ENCODE measurements at places on chromosomes 12 and 14.

GRCh38 chr12:124179936-124180607, 114.8 kb upstream of the RFLNA start:
- DNase-seq: no peak

DNA sequence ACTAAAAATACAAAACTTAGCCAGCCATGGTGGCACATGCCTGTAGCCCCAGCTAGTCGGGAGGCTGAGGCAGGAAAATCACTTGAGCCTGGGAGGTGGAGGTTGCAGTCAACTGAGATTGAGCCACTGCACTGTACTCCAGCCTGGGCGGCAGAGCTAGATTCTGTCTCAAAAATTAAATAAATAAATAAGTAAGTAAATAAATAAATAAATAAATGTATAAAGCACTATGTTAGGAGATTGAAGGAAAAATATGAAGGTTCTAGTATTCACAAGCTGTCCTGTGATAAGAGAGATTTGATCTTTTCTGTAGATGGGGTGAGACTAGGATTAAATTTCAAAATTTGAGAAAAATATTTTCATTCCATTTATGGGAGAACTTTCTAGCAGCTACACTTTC, 5.7 kb downstream of the DNAJC22 start:
- DNase-seq: no peak

DNA sequence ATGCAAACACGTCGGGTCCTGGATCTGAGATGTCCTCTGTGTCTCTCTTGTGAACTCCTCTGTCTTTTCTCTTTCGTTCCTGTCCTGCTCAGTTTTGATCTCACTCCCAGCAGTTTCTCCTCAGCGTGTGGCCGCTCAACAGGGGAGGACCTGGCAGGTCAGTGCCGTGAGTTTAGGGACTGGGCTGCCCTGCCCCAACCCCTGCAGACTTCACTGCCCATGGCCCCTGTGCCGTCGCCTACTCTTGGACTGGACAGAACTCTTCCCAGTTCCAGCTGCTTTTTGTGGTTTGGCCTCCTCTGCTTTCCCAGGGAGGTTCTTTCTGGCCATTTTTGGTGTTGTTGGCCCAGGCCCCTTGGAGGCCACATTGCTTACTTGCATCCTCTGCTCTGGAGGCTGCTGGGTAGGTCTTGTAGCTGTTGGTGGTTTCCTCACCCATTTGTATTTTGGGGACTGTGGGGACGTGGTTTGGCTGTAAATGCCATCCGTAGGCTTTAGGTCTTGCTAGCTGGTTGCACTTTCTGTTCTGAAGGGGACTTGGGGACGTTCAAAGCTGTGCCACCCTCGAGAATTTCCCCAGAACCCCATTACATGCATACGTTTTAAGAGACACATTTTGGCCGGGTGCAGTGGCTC, 20.0 kb upstream of the DNAH10 start:
- DNase-seq: no peak

GRCh38 chr12:18595412-18595811, 142.4 kb downstream of the PLCZ1 start:
- no peak for DNase-seq

- DNase-seq: no peak
These were observed 33.4 kb upstream of the RNASE3 start for GRCh38 chr14:20857630-20858261.

DNA sequence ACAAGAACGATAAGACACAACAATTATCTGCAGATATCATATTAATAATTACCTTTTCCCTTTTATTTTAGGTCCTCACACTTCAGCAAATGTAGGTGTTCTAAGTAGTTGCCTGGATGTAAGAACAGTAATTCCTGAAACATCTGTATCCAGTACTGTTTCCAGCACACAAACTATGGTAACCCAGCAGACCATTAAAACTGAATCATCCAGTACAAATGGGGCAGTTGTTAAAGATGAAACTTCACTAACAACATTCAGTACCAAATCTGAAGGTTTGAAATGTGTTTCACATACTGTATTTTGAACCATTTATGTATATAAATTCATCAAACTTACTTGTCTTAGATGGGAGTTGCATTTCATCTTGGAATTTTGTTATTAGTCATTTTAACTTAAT, 31.0 kb downstream of the HCFC2 start:
- DNase-seq: no peak

DNA sequence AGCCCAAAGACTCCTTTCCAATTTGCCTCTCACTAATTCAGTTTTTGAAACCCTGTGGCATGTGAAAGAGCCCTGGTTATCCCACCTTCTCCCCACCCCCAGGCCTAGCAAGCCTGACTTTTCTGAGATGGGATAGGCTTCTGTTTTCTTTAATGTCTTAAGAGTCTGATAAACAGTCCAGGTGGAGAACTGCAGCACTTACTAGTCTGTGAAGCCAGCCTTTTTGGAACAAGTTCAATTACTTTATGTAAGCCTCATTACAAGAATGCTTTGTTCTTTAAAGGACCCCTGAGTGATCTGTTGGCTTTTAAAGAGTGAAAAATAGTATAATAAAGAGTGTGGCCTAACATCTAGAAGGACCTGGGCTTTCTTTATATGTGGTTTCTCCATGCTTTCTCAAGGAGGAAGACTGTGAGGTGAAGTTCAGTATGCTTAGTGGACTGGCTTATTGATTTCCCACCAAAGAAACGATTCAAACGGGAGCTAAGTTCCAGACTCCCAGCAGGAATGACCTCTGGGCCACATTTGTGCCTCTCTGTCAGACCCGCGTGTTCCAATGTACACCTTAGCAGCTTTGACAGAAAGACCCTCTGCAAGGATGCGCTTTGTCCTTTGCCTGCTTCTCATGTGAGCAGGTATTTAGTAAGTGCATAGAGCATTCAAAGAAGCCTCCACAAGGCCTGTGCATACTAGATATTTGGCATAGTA, 129.5 kb downstream of the DAAM1 start:
- DNase-seq: no peak

GRCh38 chr12:34334538-34334937, 312.2 kb downstream of the ALG10 start:
- no peak for DNase-seq

DNA sequence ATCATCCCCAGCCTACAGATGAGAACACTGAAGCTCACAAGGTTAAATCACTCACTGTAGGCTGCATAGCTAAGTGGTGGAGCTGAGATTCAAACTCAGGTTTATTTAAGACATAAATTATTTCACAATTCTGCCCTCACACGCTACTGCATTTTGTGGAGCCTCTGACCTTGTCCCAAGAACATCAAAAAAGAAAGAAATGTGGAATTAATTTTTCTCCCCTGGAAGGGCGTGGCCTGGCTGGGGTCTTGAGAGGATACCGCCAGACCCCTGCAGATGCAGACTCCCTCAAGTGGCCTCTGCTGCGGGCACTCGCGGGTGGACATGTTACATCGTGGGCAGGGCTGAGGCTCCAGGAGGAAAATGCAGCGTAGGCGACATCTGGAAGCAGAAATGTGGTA, 40.6 kb downstream of the LTBP2 start:
- no peak for DNase-seq

DNA sequence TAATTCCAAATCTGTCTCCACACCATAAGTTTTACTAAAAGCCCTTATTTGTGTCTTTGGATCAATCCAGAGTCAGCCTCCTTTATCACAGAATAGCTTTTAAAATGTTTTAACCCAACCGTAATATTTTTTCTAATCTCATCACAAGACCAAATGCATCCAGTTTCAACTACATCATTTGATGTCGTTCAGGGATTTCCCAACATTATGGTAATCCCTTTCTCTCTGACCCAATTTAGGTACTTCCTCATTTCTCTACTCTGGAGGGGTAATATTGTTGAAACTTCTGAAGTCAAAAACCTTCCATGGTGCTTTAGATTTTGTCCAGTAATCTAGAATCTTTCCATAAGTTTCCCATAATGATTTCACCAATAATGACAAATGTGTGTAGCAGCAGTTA, 596.8 kb downstream of the SOX5 start:
- no peak for DNase-seq

GRCh38 chr12:27431185-27431584, 15.4 kb upstream of the SMCO2 start:
- DNase-seq: no peak

GRCh38 chr14:60632777-60633176, 16.5 kb downstream of the SIX1 start:
- DNase-seq: no peak

DNA sequence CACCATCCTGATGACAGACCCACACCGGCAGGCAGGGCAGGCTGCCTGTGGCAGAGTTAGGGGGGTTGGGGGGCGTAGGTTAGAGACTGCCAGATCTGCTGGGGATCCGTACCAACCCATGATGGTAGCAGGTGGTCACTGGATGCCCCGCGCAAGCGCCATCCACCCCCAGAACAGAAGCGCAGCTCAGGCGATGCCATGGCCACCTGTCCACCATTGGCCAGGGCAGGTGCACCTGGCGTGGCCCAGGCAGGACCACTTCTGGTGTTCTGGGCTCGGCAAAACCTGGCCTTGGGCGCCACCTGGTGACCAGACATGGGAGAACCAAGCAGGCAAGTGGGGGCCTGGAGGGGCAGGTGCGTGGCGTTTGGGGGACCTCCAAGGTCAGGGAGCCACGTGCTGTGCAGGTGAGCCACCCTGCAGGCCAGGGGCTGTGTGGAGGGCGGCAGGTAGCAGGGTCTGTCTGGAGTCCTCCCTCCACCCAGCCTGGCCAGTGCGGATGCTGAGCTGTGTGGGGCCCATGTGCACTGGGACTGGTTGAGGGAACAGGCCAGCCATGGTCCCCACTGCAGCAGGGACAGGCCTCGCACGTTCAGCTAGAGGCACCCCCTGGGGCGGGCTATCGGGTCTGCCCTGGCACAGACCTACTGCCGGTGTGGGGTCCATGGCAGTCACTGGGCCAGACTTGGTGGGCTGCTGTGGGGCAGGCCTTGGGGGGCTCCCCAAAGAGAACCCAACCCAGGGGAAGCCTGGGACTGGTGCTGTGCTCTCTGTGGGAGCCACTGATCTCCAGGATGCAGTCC, 15.6 kb downstream of the BAG5 start:
- DNase-seq: no peak

DNA sequence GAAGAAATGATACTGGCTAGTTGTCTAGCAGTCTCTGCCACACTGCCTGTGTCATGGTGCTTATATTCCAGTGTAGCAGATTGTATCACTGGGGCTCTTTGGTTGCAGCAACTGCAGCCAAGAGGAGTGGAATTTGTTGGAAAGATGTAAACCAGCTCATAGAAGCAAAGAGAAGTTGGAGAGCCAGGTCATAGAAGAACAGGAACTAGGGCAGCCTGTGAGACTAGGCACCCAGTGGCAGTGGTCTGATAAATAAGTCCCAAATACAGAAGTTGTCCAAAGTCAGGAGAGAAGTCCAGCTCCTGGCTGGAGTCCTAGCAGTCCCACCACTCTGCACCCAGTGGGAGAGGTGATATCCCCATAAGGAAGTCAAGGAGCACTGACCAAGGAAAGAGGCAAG, 172.5 kb upstream of the ARID2 start:
- no peak for DNase-seq

- DNase-seq: no peak
These were observed 19.0 kb upstream of the RNASE12 start for GRCh38 chr14:20610002-20610765.

DNA sequence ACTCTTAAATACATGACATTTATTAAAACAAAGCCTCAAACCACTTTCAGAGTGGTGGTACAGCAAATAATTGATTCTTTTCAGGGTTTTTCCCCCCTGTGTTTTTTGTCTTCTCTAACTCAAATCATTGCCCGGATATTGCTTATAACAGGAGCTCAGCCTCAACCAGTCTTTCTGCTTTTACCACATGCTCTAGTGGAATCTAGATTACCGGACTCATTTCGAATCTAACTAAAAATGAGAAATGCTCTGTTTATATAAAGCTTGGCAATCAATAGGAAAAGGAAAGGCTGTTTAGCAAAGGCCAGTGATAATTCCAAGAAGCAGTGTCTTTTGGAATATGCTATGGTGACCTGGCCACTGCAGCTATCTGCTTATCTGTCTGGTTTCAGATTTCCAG, 161.5 kb downstream of the ETV6 start:
- DNase-seq: no peak

DNA sequence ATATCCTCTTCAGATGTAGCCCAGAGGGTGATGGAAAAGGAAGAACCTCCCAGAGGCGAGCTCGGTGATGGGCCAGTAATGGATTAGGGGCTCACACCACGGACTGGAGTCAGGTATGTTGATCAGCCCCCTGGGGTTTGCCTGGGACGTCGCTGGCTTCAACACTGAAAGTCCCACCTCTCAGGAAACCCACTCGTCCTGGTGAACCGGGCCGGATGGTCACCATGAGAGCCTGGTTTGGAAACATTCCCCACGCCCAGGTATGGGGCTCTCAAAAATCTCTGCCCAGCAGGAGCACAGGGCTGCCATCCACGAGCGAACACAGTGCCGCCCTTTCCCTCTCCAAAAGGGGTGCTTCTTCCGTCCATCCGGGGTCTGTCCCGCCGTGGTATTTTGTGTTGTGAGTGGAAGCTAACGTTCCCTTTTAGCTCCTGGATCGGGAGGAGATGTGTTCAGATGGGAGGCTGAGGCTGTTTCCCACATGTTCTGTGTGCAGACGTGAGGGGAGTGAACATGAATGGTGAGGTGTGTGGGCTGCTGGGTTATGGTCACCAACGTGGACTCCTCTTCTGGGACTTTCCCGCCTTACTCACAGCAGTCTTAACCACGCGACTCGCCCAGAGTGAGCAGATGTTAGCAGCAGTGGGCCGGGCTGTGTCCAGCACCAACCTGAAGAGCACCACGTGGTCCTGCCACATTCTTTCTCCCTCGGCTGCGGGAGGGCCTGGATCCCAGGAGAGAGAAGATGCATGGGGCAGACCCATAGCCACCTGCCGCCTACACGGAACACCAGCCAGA, 139.2 kb downstream of the KIF26A start:
- DNase-seq: no peak

- no peak for DNase-seq
These were observed 115.4 kb downstream of the MON2 start for GRCh38 chr12:62582065-62582366.

DNA sequence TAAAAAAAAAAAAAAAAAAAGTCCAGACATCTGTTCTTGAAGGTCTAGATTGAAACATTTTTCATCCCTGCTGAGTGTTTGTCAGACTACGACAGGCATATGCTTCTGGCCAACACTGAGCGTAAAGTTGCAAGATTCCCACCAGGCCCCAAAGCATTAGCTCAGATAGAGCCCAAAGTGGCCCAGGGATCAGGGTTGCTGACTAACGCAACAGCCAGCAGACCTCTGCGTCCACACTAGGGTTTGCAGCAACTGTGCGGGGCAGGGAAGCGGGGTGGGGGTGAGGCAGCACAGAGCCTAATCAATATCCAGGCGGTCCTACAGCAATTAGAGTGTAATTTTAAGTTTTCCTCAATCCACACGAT, 55.7 kb downstream of the SSH1 start:
- DNase-seq: no peak

GRCh38 chr14:23056956-23057756, at the start of gene CDH24:
Gene CDH24 (minus strand): TSS chr14:23057520. CDS start chr14:23055733, 1,787 bp downstream.
- DNase-seq: no peak

GRCh38 chr14:57290751-57291150, 22.0 kb downstream of the AP5M1 start:
- no peak for DNase-seq
